ENCODE measurements at places on chromosomes 12 and 14.

DNA sequence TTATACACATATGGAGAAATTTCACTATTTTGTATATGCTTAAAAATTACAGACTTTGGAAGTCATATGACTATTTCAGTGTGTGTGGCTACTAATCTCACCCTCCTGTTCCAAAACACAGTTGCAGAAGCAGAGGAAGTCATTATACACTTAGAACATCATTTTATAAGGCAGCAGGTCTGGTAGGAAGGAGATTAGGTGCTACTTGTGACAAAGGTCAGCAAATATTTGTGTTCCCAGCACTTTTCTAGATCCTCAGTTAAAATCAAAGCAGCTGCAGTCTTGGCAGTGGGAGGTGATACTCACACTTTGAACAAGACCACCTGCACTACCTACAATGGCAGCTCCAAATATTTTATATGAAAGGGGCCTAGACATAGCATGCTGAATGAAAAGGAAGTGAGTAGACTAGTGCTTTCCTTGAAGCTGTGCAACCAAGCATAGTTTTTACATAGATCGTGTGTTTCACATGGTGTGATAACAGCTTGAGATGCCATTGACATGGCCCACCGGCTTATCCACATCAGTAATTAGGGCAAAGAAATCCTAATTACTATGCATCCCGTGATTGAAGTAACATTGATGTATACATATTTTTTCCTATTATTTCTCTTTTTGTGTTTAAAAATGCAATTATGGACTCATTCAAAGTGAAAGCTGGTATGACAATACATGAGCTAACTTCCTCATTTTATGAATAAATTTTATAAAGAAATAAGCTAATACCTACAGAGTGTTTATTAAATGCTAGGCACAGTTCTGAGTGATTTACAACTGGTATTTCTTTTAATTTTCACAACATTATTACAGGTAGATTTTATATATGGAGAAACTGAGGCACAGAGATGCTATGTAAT is 5.3 kb downstream of the GYS2 start:
- DNase-seq = no peak

- DNase-seq = no peak
Observed at GRCh38 chr14:57637901-57638300, 144.2 kb upstream of the CCDC198 start.

DNA sequence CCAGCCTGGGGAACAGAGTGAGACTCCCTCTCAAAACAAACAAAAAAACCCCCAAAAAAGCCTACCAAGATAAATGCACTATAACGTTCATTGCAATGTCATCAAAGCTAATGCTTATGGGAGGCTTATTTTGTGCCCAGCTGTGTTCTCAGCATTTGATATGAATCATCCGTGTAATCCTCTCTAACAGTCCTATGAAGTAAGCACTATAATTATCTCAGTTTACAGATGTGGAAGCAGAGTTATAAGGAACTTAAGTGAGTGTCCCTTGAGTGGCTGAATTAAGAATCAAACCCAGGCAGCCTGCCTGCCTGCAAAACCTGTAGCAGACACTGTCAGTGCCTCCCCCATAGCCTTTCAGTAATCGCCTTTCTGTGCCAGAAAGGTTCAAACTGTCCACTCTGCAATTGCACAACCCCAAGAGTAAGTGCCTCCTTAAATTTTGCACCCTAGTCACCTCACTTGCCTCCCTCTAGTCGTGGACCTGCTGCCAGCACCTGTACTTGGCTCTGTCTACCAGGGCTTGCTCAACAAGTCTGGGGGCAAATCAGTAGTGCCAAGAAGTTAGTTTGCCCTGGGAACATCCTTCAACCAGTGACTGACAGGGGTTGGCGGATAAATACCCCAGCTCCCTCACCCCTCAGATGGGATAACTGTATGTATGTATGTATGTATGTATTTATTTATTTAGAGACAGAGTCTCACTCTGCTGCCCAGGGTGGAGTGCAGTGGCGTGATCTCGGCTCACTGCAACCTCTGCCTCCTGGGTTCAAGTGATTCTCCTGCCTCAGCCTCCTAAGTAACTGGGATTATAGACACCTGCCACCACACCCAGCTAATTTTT is 23.8 kb upstream of the PPP1CC start:
- DNase-seq = no peak

DNA sequence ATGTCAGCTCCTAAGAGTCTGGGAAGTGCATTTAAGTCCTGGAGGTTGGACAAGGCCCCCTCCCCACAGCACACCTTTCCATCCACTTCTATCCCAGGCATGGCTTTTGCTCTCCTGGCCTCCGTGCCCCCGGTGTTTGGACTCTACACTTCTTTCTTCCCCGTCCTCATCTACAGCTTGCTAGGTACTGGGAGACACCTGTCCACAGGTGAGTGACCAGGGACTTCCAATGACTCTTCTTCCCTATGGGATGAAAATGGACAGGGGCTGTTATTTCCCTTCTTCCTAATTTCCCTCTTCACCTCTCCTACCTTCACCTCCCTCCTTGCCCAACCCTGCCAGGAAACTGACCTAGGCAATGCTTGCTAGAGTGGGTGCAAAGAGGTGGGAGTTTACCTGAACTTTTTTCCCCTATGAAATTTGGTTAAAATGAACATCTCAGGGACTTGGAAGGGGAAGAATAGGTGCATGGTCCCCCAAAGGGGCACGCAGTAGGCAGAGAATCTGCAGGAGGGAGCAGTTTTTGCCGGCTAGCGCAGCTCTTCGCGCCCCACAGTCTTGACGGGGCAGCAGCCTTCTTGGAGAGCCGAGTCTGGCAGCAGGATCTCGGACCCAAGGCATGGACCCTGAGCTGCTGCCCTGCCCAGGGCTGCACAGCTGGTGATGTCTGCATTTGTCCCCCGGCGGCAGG is 9.2 kb downstream of the ARHGEF25 start:
- no peak for DNase-seq

- no peak for DNase-seq
Observed at GRCh38 chr12:52306731-52307130, 14.5 kb downstream of the KRT83 start.

GRCh38 chr12:62631471-62632410 is 165.1 kb downstream of the MON2 start:
- peak; percentile 24 for DNase-seq

DNA sequence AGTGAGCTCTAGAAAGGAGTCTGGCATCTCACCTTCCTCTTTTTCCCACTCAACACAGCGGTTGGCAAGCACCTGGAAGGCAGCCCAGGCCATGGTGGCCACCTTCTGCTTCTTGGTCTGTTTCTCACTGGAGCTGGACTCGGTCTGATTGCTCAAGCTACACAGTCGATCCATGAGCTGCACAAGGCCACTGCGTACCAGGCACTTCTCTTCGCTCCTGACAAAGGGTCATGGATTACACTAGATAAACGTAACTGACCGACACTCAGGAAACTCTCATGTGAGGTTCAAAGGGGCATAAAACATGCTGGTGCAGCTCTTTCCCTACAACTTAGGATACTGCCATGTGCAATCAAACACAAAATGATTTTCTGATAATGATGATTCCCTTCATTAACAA is 113.7 kb downstream of the TRAFD1 start:
- no peak for DNase-seq

GRCh38 chr14:31172084-31172483 is 35.5 kb downstream of the HECTD1 start:
- DNase-seq = no peak

GRCh38 chr14:38113546-38113945 is 94.2 kb upstream of the SSTR1 start:
- DNase-seq = no peak

GRCh38 chr12:108313606-108314351 is 25.3 kb downstream of the CMKLR1 start:
- DNase-seq = peak; percentile 10

DNA sequence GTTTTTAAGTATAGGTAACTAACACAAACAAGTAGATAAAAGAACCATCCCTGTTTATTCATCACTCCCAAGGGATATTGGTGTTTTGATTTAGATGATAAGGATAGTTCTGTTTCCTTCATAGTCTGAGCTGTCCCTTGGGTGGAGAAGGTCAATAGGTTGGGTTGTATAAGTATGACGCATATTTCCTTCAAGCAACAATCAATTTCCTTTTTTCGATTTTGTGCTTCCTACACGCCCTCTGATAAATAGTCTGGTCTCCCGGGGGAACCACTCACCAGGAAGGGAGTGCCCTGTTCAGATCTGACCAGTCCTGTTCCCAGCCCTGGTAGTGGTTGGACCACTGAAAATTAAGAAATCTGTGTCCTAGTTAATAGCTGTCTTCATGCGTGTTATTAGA is 378.8 kb upstream of the FAR2 start:
- no peak for DNase-seq

GRCh38 chr12:27635349-27635972 is 60.8 kb upstream of the REP15 start:
- no peak for DNase-seq

DNA sequence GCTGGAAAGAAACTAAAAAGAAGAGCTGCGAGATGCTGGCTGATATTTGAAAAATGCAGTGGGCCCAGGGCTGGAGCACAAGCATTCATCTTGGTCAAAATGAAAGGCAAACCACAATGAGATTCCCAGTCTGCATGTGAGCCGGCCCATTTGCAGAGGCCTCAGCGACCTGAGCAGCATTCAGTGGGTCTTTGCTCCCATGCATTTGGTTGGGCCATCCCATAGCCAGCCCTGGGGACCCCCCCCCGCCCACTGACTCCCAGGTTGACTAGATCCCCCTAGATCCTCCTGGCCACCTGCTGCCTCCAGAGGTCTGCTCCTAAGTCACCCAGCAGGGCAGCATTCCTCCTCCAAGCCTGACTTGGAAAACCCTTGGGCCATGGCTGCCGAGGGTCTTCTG is 59.8 kb downstream of the PRMT8 start:
- DNase-seq = no peak

GRCh38 chr12:84315926-84316325 is 596.7 kb downstream of the SLC6A15 start:
- DNase-seq = no peak

DNA sequence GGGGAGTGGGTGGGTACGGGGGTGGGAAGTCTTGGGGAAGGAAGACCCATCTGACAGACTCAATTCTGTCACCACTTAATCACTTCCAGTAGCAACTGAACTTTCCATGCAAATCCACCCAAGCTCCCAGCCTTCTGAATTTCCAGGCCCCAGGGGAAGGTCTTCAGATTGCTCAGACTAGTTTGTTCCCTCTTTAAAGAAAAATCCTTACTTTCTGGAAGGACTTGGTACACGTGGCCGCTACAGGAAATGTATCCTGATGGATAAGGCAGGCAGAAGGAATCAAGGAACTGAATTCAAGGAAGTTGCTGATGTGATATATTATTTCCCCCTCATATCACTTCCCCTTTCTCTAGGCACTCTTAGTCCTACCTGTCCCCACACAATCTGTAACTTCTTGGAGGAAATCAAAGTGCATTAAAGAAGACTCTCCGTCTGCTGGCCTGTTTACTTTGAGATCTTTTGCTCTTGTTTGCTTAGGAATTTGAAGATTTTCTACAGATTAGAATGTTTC is 6.4 kb downstream of the NFKBIA start:
- DNase-seq = no peak

DNA sequence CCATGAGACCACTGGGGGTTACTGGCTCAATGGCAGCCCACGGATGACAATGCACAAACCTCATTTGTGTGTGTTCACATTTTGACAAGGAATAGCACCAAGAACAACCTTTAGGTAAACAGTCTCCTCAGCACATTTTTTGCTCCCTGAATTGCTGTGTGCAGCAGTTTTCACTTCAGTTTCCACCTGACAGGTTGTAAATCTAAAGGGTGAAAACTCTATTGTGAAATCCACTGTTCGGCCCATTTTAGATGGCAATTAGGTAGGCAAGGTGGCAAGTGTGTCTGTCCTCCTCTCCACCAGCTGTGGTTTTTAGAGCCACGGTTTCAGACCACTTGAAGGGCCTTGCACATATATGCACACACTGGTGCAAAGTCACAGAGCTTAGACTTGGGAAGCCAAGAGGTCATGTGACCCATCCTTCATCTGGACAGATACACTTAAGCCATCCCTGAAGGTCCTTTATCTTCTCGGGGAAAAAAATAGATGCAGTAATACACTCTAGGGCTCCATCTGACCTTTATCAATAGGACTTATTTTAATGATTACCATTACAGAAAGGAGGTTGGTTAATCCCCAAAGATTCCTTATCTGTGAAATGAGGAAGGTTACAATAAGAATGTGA is 23.2 kb downstream of the HAL start:
- DNase-seq = no peak

DNA sequence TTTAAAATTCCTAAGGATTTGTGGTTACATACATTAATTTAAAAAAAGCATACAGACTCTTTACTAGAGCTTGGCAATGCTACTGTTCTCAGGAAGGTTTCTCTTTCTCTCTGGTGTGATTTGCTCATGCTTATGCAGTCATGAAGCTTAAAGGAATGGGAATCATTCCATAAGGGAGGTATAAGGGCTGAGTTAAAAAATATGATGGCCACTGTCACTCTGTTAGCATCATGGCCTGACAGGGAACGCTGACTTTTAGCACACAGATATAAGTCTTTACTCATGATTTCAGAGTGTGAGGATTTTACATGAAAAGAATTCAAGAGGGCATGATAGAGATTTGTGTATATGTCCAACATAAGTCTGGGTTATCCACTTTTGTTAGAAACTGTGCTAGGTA is 3.8 kb downstream of the MYF5 start:
- no peak for DNase-seq

- DNase-seq = no peak
Observed at GRCh38 chr12:65248656-65249633, 29.5 kb upstream of the MSRB3 start.

- DNase-seq = no peak
Observed at GRCh38 chr12:124609041-124609989, 41.9 kb upstream of the NCOR2 start.

GRCh38 chr12:14273913-14274311 is 91.6 kb upstream of the ATF7IP start:
- no peak for DNase-seq

GRCh38 chr12:104384141-104384880 is 72.4 kb upstream of the CHST11 start:
- no peak for DNase-seq

DNA sequence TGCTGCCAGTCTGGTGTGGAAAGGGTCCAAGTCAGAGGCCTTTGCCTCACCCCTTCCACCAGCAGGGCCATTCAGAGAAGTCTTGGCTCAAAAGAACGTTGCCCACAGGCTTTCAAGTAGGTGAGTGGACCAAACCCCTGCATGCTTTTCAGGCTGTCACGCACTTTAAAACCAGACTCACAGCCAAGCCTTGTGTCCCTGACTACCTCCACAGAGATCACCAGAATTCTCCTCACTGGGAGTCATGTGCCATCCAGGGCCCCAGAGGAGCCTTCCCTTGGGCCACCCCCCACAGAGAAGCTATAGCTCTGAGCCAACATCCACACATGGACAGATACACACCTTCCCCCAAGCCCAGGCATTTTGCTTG is 283.1 kb downstream of the DPF3 start:
- no peak for DNase-seq

DNA sequence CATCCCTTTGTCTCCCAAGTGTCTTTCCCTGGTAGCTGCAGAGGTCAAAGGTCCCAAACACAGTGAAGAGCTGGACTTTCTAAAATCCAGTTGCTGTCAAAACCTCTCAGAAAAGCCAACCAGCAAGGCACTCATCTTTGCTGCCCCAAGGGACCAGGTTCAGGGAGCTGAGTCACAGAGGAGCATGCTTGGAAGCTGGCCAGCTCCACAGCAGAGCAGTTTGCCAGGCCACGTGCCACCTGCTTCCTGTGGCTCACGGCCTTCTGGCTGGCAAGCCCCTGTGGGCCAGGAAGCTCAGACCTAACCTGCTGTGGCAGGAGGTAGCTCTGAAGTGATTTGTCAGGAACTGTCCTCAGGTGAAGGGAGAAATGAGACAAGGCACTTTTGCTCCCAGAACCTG is 3.6 kb downstream of the ISCU start:
- DNase-seq = no peak

All from caudate nucleus (tissue), 63 donors.